ENCODE measurements at places on chromosomes 11 and 22. TPM values are rescaled to one million over a fixed set of nuclear protein-coding genes. Genes with fewer than 3 reads are reported as not detected.

GRCh38 chr11:45615182-45615792 lies 50.1 kb downstream of the CHST1 start:
- no peaks in the 10 kb centered on the region for H3K4me1 ChIP-seq
- H3K27me3 ChIP-seq: no peaks in the 10 kb centered on the region
- H3K4me3 ChIP-seq: no peak overlapping the region
- no peak overlapping the region for H3K27ac ChIP-seq
- no peaks in the 10 kb centered on the region for H3K36me3 ChIP-seq

DNA sequence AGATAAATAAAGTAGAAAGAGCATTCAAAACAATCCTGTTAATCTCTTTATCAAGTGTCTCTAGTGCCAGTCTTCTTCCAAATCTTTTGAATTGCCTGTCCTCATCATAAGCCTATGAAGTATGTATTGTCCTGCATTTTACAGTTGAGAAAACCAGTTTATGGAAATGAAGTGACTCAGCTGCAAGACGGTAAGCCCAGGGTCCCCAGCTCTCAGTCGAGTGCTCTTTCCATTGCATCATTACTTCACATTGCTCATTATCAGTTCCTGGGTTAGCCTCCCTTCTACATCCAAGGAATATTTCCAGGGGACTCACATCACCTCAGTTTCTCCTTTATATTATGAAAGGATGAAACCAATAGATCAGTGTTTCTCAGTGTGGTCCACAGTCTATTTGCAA lies 9.1 kb upstream of the P4HA3 start:
- H3K27ac ChIP-seq: no peak overlapping the region
- DNase-seq: no peak
- H3K4me1 ChIP-seq: no peaks in the 10 kb centered on the region
- no peaks in the 10 kb centered on the region for H3K36me3 ChIP-seq

The BIK gene
- not detected for total RNA-seq

The PLAAT2 gene
- total RNA-seq: 5.6 TPM

The SAA2 gene
- not detected for total RNA-seq

DNA sequence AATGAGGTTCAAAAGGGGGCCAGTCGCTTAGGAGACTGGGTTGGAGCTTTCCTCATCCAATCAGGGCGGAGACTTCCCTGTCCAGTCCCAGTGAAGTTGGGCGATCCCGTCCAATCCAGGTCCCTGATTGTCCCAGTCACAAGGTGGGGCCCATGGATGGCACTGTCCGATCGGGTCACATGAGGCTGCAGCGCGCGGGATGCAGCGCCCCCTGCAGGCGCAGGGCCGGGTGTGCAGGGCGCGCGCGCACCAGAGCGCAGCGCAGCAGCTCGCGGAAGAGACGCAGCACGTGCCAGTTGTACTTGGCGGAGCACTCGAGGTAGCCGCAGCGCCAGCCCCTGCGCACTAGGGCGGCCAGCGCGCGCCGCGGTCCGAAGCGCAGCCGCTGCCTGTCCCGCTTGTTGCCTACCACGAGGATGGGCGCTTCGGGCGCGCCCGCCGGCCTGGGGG lies 2.3 kb downstream of the RASL10A start:
- DNase-seq: no peak
- peaks cover 37% of the 10 kb centered on the region for H3K4me1 ChIP-seq
- H3K27ac ChIP-seq: no peak overlapping the region
- H3K27me3 ChIP-seq: peaks cover 26% of the 10 kb centered on the region
- H3K36me3 ChIP-seq: no peaks in the 10 kb centered on the region

- no peak for DNase-seq
- H3K4me1 ChIP-seq: no peaks in the 10 kb centered on the region
- H3K27ac ChIP-seq: no peak overlapping the region
- no peak overlapping the region for H3K4me3 ChIP-seq
- peaks cover 5% of the 10 kb centered on the region for H3K27me3 ChIP-seq
Observed at GRCh38 chr11:120978701-120979100, 45.2 kb upstream of the TBCEL start.

The LUZP2 gene
- total RNA-seq: not detected

DNA sequence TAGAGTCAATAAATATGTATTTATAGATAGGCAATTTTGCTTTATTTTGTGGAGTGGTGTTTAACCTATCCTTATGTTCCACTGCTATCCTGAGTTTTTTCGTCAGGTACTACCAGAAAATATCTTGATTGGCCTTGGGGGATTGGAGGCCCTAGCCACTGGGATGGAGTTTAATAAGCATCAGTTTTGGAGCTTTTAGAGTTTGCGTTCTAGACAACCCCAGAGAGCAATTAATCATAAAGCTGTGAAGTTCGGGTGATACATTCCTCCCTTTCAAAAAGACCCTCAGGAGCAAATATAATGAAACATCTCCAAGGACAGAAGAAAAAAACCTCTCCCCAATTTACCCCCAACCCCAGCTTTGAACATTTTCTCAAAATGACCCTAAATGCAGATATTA lies at the start of gene OR5A1:
Gene OR5A1, plus strand, starts transcription at position 301 of the 400 bp plus-strand sequence. CDS start 6,700 bp downstream, outside the sequence.
- no peak for DNase-seq
- peaks cover 2% of the 10 kb centered on the region for H3K27me3 ChIP-seq
- no peak within 1 kb of the TSS for H3K4me3 ChIP-seq
- H3K27ac ChIP-seq: no peak within 1 kb of the TSS
- no peaks in the 10 kb centered on the region for H3K4me1 ChIP-seq

DNA sequence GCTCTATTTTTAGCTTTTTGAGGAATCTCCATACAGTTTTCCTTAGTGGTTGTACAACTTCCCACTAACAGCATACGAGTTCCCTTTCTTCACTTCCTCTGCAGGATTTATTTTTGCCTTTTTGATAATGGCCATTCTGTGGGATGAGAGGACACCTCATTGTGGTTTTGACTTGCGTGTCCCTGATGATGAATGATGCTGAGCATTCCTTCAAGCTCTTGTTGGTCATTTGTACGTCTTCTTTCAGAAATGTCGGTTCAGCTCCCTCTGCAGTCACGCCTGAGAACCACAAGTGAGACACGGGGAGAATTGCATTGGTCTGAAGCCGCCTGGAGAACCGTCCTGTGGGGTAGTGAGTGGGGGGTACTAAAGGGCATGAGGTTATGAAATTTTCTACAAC lies 2.0 kb upstream of the KRTAP5-10 start:
- peak; percentile 52 for DNase-seq
- H3K4me1 ChIP-seq: no peaks in the 10 kb centered on the region
- no peak overlapping the region for H3K27ac ChIP-seq
- peaks cover 2% of the 10 kb centered on the region for H3K27me3 ChIP-seq
- H3K36me3 ChIP-seq: no peaks in the 10 kb centered on the region

DNA sequence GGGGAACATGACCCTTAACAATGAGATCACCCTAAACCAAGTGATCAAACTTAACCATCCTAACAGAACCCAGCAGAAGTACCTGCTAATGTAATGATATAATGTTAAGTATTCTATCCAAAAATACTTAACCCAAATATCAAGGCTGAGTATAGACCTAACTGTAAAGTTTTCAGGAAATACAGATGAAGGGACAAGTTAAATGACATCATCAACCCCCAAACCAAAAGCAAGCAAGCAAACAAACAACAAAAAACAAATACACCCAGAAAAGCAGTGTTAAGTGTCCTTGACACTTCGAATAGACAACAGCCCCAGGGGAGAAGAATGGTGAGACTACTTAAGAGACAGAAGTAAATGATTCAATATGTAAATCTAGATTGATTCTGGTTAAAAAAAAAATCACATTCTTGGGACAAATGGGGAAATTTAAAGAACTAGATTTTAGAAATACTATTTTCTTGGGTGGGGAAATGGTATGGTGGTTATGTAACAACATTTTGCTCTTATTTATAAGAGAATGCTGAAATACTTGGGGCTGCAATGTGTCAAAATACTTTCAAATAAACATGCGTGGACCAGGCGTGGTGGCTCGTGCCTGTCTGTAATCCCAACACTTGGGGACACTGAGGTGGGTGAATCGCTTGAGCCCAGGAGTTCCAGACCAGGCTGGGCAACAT lies 2.5 kb downstream of the CSTF3 start:
- H3K4me1 ChIP-seq: peaks cover 15% of the 10 kb centered on the region
- H3K27me3 ChIP-seq: no peaks in the 10 kb centered on the region
- no peak overlapping the region for H3K4me3 ChIP-seq
- H3K27ac ChIP-seq: no peak overlapping the region

The LIPT2 gene
- total RNA-seq: 3.1 TPM

DNA sequence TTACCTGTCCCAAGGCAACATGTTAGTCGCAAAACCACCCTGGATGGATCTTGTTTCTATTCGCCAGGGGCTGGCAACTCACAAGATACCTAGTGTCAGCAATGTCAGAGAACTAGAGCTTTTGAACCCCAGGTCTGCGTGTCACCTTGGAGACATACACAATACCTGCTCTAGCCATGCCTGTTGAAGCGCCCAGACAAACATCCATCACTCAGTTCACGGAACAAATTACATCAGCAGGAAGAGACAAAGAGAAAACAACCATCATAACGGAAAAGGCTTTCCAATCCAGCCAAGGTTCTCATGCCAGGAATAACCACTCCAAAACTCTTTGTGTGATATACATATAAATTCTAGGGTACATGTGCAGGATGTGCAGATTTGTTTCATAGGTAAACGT lies 2.2 kb downstream of the CD59 start:
- H3K4me1 ChIP-seq: peaks cover 21% of the 10 kb centered on the region
- no peak for DNase-seq
- H3K27me3 ChIP-seq: no peaks in the 10 kb centered on the region
- no peak overlapping the region for H3K27ac ChIP-seq
- no peaks in the 10 kb centered on the region for H3K36me3 ChIP-seq

- H3K27ac ChIP-seq: no peak overlapping the region
- peak; percentile 34 for DNase-seq
- H3K4me1 ChIP-seq: peaks cover 24% of the 10 kb centered on the region
- H3K4me3 ChIP-seq: peak overlapping the region; percentile 80
- H3K36me3 ChIP-seq: no peaks in the 10 kb centered on the region
Observed at GRCh38 chr11:125494561-125494960, 1.5 kb downstream of the FEZ1 start.

GRCh38 chr11:67523556-67524479 lies 572 bp upstream of the CABP2 start:
- no peak for DNase-seq
- H3K36me3 ChIP-seq: no peaks in the 10 kb centered on the region
- H3K27me3 ChIP-seq: no peaks in the 10 kb centered on the region
- no peak overlapping the region for H3K4me3 ChIP-seq
- H3K27ac ChIP-seq: no peak overlapping the region

DNA sequence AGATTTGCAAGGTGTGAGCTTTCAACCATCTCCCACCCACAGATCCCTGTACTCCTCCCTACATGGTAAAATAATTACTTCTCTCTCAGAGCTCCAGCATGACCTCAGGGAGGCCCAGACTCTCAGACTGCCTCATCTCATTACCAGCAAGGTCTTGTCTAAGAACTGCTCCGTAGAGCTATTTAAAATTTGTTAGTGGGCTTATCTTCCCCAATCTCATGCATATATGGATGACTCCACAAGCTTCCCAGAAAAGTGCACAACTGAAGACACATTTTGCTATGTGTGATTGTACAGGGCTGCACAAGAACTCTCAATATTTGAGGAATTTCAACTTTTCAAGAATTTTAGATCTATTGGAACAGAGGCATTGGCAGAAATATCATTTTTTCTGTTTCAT lies 230.3 kb downstream of the CSNK2A3 start:
- H3K27ac ChIP-seq: no peak overlapping the region
- no peaks in the 10 kb centered on the region for H3K36me3 ChIP-seq
- H3K27me3 ChIP-seq: peaks cover 2% of the 10 kb centered on the region
- no peaks in the 10 kb centered on the region for H3K4me1 ChIP-seq
- no peak for DNase-seq
- H3K4me3 ChIP-seq: no peak overlapping the region

GRCh38 chr22:25095869-25096268 lies 103.8 kb upstream of the CRYBB3 start:
- H3K27ac ChIP-seq: no peak overlapping the region
- DNase-seq: no peak
- no peaks in the 10 kb centered on the region for H3K4me1 ChIP-seq
- H3K4me3 ChIP-seq: no peak overlapping the region

The CD6 gene
- 18.9 TPM for total RNA-seq

DNA sequence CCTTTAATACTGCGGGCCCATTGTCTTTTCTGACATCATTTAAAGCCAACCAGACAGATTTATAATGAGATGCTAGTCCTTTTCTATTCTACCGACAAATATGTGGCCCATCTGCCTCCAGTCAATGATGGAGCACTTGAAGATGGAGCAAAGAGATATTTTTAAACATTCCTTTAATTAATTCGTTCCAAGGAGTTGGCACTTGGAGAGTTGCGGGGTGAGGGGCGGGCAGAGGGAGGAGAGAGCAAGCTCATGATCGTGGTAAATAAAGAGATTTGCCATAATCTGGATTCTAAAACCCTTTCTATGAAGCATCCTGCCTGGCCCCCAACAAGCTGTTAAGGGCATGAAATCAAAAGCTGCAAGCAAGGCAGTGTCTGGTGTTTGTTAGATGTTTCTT lies 5.0 kb downstream of the SLC1A2 start:
- H3K36me3 ChIP-seq: no peaks in the 10 kb centered on the region
- H3K4me3 ChIP-seq: no peak overlapping the region
- no peak overlapping the region for H3K27ac ChIP-seq
- H3K27me3 ChIP-seq: peaks cover 24% of the 10 kb centered on the region

The TRIM51G gene
- not detected for total RNA-seq

GRCh38 chr11:37621662-37622061 lies 1023.6 kb upstream of the RAG2 start:
- no peak overlapping the region for H3K27ac ChIP-seq

The SORL1 gene
- 456 TPM for total RNA-seq

DNA sequence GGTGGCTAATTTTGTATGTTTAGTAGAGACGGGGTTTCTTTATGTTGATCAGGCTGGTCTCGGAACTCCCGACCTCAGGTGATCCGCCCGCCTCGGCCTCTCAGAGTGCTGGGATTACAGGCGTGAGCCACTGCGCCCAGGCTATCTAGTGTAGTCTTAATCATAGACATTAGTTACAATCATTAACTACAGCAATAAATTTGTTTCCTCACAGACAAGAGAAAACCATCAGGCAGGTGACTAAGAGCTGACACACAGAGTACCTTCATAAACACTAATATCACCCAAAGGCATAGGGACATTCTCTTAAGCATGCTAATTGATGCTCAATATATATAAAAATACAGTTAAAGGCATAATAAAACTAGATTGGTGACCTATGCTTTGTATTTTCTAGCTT lies 19.4 kb downstream of the SDHD start:
- H3K27ac ChIP-seq: no peak overlapping the region
- DNase-seq: no peak
- H3K27me3 ChIP-seq: no peaks in the 10 kb centered on the region

DNA sequence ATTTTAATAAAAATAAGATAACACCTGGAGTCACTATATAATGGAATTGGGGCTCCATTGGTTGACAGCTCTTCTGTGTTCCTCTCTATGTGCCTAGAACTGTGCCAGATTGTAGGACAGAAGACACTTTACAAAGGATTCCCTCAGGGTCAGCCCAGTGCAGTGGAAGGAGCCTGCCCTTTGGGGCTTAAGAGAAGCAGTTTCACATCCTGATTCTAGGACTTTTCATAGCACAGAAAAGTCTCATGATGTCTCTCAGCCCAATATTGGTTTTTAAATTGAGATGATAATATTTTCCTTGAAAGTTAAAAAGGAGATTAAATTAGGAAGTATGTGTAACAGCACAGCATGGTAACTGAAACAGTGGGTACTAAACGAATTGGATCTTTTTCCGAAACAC lies 7.1 kb downstream of the PLAAT4 start:
- H3K27ac ChIP-seq: no peak overlapping the region
- H3K4me3 ChIP-seq: no peak overlapping the region
- peaks cover 55% of the 10 kb centered on the region for H3K36me3 ChIP-seq
- peaks cover 23% of the 10 kb centered on the region for H3K4me1 ChIP-seq

- H3K27ac ChIP-seq: peak overlapping the region; percentile 65
- DNase-seq: peak; percentile 39
- no peaks in the 10 kb centered on the region for H3K27me3 ChIP-seq
- H3K4me3 ChIP-seq: no peak overlapping the region
- no peaks in the 10 kb centered on the region for H3K36me3 ChIP-seq
- peaks cover 91% of the 10 kb centered on the region for H3K4me1 ChIP-seq
Observed at GRCh38 chr11:67442504-67443404, 522 bp downstream of the CORO1B start.
